GM12892 (cell line): ENCODE measurements at places on chromosomes 1 and 21.

DNA sequence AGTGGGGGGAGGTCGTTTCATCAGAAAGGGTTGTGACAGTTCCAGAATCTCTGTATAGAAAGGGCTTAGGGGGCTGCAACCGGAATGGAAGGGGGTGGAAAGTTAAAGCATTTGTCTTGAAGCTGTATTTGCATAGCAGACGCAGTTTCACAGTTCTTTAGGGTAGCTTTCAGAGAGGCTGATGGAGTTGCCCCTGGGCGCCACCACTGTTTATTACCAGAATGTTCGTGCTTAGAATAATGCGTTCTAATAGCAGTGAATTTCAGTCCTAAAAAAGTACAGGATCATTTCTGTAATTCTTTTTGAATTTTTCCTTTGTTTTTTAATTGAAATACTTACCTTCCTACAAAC lies 1.3 kb downstream of the EXO1 start:
- DNase-seq: no peak

DNA sequence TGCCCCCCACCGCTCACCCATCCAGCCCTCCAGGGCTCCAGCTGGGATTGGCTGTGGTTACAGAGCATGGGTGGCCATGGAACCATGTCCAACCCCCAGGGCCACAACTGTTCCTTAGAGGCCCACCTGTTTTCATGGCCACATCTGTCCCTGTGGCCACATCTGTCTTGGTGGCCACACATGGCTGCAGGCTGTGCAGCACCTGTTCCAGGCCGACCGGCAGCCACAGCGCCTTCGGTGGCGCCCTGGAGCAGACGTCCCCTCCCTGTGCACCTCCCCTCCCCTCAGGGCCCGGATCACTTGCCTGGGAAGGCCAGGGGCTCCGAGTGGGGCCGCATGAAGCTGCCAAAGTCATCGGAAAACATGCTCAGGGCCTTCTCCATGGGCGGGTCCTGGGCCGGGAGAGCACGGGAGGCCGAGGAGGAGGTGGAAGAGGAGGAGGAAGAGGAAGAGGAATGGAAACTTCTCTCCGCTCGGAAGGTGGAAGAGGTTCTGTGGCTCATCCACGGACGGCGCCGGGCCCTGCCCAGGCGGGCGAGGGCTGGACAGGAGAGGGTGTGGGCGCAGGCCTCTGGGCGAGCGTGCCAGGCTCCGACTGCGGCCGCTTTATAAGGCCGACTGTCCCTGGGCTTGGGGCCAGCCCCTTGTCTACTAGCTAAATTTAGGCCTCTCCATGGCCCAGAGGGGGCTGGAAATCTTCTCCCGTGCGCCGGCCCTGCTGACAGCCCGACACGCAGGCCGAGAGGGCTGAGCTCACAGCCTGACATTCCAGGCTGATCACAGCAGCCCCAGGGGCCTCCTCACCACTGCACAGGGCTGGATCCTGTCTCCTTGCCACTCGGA lies at the start of gene HSPB7:
Gene HSPB7, minus strand, starts transcription at position 583 of the 843 bp plus-strand sequence. Its CDS starts 80 bp downstream, at position 503.
- no peak for DNase-seq

DNA sequence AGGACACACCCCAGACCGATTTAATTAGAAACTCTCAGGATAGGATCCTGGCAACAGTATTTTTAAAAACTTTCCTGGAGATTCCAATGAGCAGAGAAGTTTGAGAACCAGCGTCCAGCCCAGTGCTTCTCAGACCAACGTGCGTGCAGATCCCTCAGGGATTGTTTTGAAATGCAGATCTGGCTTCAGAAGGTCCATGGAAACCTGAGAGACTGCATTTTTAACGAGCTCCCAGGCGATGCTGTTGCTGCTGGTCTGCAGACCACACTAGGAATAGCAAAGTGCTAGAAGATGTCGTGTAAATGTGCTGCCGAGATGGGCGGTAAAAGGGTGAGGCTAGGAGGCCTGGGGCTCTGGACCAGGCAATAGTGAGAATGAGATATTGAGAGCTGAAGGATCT lies 18.4 kb upstream of the CASQ1 start:
- DNase-seq: no peak

GRCh38 chr1:245225322-245226202 lies 70.8 kb downstream of the KIF26B start:
- no peak for DNase-seq

DNA sequence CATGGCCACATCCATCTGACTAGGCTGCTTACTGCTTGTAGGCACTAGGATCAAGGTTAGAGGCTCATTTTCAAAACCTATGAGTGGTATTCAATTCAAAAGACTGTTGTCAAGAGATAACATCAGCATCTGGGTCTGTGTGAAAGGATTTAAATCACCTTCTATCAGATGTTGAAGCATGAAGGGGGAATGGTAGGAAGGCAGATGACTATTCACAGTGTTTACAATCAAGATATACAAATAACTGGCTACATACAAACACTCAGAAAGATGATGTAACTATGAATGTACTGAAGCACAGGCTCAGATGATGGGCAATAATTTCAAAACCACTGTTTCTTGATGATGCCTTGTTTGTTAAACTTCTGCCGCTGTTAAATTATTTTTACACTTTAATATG lies 249.2 kb downstream of the SLC45A1 start:
- no peak for DNase-seq

- DNase-seq: no peak
Observed at GRCh38 chr21:34126691-34127090, 53.3 kb downstream of the MRPS6 start.

- DNase-seq: no peak
Observed at GRCh38 chr1:235013512-235013911, 115.1 kb downstream of the TOMM20 start.

DNA sequence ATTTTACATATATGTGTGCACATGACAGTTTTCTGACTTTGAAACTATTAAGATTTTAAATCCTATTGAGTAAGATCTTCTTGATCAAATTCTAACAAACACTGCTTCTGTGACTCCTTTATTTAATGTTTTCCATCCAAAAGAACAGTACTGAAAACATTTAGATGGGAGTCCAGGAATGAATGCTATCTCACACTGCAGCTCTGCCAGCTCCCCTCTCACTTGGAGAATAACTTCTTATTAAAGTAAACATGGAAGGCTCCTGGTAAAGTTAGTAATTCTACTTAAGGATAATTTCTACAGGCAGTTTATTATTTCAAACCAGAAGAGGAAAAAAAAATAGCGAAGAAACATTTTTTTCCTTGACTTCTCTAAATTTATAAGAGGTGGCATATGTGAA lies 349.1 kb downstream of the DPYD start:
- DNase-seq: no peak

DNA sequence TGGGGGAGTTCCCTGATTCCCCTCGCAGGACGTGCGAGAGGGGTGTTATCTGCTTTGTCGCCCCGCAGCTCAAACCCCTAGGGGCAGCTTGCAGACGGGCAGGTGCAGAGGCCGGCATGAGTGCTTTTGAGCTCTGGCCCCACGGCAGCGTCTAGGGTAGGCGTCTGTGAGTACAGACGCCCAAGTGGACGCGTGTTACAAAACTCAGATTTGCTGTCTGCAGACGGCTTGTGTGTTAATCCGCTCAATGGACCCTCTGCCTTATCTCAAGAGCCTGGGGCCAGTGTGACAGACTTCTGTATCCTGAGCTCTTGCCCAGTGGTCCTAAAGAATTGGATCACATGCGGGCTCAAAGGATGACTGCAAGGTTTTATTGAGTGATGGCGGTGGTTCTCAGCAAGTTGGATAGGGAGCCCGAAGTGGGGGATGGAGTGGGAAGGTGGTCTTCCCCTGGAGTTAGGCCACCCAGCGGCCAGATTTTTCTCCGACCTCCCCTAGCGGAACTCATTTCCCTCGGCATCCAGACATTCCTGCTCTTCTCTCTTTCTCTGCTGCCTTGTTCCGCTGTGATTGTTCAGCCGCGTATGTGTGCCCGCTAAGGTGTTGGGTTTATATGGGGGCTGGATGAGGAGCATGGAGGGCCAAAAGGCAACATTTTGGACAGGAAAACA lies 9.4 kb downstream of the CFHR4 start:
- no peak for DNase-seq

GRCh38 chr21:26164311-26164710 lies 6.3 kb downstream of the APP start:
- no peak for DNase-seq
